Stimulated activated CD8-positive, alpha-beta memory T cell treated with anti-CD3 and anti-CD28 coated beads, Interleukin-4, amount 100 ng/mL, for 24 hours (primary cell): ENCODE measurements at places on chromosomes 7 and 10.

- DNase-seq = no peak
Measured at GRCh38 chr10:131267814-131268095, 43.8 kb downstream of the TCERG1L start.

DNA sequence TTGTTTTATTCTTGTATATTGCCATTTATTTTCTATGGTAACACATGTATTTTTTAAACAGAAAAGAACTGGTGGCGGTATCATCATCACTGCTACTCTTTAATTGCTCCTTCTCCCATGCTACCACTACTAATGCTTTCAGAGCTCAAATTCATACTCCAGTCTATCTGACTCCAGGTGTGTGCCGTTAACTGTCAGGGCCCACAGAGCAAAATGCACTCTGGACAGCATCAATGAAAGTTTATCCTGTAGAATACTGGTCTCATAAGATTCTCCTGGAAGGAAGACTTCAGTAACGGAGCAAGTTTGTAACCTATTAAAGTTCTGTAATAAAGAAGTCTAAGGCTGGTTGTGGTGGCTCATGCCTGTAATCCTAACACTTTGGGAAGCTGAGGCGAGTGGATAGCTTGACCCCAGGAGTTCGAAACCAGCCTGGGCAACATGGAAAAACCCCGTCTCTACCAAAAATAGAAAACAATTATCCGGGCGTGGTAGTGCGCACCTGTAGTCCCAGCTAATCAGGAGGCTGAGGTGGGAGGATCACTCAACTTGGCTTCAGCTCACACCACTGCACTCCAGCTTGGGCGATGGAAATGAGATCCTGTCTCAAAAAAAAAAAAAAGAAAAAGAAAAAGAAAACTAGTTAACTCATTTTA lies 18.4 kb downstream of the ZNRF2 start:
- DNase-seq = no peak

DNA sequence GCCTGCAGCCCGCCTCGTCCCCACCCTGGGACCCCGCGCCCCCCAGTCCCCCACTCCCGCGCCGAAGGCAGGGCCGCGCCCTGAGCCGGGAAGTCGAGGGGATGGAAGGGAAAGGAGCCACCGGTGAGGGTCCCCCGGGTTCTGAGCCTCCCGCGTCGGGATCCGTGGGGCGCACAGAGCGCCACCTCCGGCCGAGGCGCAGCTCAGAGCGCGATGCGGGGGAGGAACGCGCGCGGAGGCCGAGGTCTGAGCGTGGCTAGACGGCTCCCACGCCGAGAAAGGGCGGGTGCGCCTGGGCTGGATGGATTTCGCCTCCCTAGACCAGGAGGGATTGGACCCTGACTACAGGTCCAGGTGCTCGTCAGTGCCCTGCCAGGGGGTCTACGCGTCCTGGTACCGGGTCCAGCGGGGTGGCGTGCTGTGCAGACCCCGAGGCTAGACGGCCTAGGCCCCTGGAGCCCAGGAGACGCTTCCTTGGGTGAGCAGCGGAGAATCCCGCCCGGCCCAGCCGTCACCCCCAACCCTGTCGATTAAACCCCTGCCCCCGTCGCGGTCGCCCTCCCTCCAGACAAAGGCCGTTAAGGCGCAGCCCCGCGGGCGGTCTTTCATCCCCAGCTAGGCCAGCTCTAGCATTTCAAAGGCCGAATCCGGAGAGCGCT lies 986 bp upstream of the PDGFA start:
- no peak for DNase-seq

- DNase-seq = no peak
Measured at GRCh38 chr7:34454381-34454780, 203.6 kb upstream of the NPSR1 start.

- DNase-seq = no peak
Measured at GRCh38 chr7:7080802-7081201, 101.5 kb upstream of the C1GALT1 start.

GRCh38 chr7:20270371-20270770 lies 53.2 kb upstream of the MACC1 start:
- DNase-seq = no peak

- DNase-seq = no peak
Measured at GRCh38 chr10:70984986-70985722, 96.8 kb upstream of the PCBD1 start.
